ENCODE measurements at places on chromosomes 7 and 10. TPM values are rescaled to one million over a fixed set of nuclear protein-coding genes. Genes with fewer than 3 reads are reported as not detected.

GRCh38 chr10:70051848-70052247, 798 bp upstream of the MACROH2A2 start:
- no peak for DNase-seq

Gene NUTM2E
- not detected for total RNA-seq

Gene HOGA1
- 1.5 TPM for total RNA-seq

Gene HTRA1
- 276 TPM for total RNA-seq

Gene ZNF467
- total RNA-seq = 12.0 TPM

Gene CDCA7L
- total RNA-seq = 3.3 TPM

Gene ZP3
- 0.43 TPM for total RNA-seq

GRCh38 chr7:142669074-142669654, 80.1 kb upstream of the PRSS1 start:
- no peak for DNase-seq

DNA sequence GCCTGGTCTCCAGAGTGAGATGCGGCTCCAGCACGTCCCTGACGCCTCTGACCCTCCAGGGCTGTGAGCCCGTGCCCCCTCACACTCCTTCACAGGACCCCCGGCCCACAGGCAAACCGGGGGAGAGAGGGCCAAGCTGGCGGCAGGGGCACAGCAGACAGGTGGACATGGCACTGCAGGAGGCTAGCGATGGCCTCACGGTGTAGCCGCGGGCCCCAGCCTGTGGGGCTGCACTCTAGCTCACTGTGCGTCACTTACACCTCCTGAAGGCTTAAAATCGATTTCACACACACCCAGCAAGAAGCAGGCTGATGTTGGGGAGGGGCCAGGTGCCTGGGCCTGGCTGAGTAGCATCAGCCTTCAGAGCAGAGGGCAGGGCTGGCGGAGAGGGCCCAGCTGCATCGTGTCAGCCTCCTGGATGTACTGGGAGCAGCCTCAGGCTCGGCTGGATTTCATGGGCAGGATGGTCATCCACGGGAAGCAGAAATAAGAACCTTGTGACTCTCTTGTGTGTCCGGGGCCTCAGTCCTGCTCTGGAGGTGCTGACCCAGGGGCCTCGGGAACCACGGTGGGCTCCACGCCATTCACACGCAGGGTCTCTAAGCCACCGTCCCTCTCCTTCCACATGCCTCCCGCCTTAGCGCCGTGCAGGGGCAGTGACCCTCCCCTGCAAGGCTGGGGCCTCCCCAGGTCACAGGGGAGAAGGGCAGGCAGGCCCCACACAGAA, 19.4 kb upstream of the KNDC1 start:
- peak; percentile 77 for DNase-seq

Gene TMEM236
- total RNA-seq = 2.2 TPM

Gene TMEM130
- 1.6 TPM for total RNA-seq

DNA sequence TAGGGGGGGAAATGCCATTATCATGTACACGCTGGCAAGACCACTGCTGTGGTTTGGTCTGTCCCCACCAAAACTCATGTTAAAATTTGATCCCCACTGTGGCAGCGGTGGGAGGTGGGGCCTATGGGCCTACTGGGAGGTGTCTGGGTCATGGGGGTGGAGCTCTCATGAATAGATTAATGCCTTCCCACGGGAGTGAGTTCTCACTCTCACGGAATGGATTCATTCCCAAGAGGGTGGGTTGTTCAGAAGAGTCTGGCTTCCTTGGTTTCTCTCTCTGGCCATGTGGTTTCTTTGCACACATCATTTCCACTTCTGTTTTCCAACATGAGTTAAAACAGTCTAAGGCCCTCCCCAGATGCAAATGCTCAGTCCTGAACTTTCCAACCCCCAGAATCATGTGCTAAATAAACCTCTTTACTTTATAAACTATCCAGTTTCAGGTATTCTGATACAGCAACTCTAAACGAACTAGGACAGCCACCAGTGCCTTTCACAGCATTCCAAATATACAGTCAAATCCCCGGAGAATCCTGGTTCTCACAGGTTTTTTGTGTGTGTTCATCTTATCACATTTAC, 44.3 kb downstream of the SMURF1 start:
- no peak for DNase-seq

Gene SPAG6
- total RNA-seq = not detected

DNA sequence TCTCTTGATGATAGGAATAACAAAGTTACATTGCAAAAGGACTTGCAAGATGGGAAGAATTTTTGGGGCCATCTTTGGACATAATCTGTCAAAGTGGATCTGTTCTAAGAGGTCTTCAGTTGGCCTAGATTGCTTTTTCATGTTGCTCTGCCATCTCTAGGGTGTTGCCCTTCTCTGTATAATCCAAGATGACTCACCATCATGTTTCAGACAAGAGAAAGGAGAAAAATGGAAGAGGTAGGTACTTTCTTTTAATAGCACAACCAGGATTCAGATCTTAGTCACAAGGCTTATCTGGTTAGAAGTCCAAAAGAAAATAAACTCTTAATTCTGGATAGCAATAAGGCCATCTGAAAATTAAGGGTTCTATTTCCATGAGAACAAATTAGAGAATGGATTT, 38.7 kb upstream of the FOXP2 start:
- DNase-seq = no peak

DNA sequence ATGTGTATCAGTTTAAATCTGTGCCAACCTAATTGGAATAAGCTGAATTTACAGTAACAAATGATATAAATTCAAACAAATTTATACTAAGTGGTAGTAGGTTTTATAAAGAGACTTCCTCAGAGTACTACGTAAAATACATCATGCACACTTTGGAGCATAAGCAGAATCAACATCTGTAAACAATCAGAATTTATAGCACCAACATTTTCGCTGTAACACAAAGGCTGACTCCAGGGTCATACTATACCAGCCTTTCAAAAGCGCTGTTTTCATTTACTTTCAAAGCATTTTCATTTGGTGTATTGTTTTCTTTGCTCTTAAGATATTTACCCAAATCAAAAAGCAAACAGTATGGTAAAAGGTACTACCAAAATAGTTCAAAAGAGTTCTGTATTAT, 29.3 kb upstream of the TMEM168 start:
- DNase-seq = no peak

GRCh38 chr7:34928052-34928451, 109.2 kb downstream of the DPY19L1 start:
- no peak for DNase-seq

- no peak for DNase-seq
Measured at GRCh38 chr10:117955176-117955575, 91.6 kb downstream of the RAB11FIP2 start.

Gene PRTFDC1
- total RNA-seq = 14.4 TPM

Gene LIPJ
- 0.14 TPM for total RNA-seq

Gene SUN3
- not detected for total RNA-seq

GRCh38 chr10:4001811-4002210, 216.8 kb upstream of the KLF6 start:
- no peak for DNase-seq

- no peak for DNase-seq
Measured at GRCh38 chr7:157009778-157010587, 480 bp downstream of the MNX1 start.

Gene STEAP1B
- 2.8 TPM for total RNA-seq

DNA sequence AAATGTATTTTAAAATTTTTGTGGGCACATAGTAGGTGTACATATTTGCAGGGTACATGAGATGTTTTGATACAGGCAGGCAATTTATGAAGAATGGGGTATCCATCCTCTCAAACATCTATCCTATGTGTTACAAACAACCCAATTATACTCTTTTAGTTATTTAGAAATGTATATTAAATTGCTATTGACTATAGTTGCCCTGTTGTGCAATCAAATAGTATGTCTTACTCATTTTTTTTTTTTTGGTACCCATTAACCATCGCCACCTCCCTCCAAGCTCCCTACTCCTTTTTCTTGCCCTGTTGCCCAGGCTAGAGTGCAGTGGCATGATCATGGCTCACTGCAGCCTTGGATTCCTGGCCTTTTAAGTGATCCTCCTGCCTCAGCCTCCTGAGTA, 128.1 kb downstream of the BAMBI start:
- no peak for DNase-seq

- DNase-seq = no peak
Measured at GRCh38 chr7:91280604-91281003, 16.4 kb downstream of the FZD1 start.

DNA sequence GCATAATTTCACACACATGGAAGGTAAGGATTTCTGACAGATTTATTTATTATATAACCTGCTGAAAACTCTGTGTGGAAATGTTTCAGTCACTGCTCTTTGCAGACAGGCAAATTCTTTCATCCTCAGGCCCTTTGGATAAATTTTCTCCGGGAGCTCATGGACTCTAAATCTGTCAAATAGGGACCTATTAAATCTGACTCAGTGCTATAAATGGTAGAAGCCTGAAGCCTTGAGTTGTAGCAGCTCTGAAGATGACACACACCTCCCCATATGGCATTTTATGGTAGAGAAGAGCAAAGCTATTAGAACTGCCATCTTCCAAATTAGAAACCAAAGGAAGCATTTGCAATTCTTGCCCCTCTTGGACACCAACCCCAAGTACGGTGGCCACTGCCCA, 808.7 kb downstream of the XPNPEP1 start:
- no peak for DNase-seq

- no peak for DNase-seq
Measured at GRCh38 chr7:134787064-134787463, 7.6 kb downstream of the CALD1 start.

DNA sequence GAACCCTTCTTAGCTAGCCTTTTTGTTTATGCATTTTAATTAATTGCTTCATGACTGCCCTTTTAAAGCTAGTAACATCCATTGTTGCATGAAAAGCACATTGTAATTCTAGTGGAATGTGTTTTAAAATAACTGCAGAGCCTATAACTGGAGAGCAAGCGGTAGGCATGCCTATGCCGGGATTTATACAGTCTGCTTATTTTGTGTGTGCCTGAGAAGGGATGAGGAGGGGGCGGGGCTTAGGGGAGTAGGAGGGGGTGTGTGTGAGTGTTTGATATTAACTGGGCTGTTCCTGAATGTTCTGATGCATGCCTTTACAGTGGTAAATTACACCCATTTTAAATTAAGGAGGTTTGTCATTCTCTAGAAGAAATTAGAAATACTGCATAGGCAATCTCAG, 208.1 kb downstream of the TCF7L2 start:
- no peak for DNase-seq

DNA sequence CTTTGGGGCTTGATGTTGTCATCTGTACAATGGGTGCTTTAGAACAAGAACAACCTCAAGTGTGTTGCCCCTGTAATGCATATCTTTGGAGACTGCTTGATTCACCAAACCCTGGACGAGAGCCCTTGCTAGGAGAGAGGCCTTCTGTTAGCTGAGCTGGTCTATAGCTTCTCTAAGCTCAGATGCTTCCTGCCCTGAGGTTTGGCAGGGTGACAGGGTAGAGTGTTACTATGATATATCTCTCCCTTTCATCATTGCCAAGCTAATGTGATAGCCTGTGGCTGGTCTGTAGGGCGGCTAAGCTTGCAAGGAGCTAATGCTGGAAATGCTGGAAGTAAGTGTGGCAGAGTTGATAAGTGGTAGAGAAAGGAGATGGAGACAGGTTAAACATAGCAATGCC, 364.1 kb downstream of the RPS24 start:
- DNase-seq = no peak

All from posterior vena cava (tissue), 2 donors.